ENCODE measurements at places on chromosomes 4 and X. TPM values are rescaled to one million over a fixed set of nuclear protein-coding genes. Genes with fewer than 3 reads are reported as not detected.

Gene RNF175
- total RNA-seq: 0.35 TPM

Gene RHOXF1
- total RNA-seq: not detected

Gene RAB9B
- total RNA-seq: 1.9 TPM

Gene ADH1C
- total RNA-seq: not detected

Gene MSX1
- total RNA-seq: 0.15 TPM

Gene KDR
- 0.30 TPM for total RNA-seq

DNA sequence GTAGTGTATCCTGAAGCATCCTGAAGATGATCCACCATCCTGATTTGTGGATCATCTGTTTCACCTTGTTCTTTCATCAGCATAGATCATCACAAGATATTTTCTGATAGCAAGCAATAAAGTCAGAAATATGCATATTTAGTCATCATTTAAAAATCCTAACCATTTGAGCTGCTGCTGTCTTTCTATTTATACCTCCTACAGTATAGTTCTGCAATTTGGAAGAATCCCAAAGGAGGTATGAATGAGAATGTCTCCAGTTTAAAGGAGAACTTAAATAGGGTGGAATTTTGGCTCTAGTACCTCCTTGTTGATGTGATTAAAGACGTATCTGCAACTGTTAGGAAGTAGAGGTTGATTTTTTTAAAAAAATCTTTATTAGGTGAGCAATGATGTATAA is 7.6 kb downstream of the SLC25A14 start:
- no peak for DNase-seq

GRCh38 chr4:182893047-182893446 is 24.1 kb downstream of the DCTD start:
- no peak for DNase-seq

DNA sequence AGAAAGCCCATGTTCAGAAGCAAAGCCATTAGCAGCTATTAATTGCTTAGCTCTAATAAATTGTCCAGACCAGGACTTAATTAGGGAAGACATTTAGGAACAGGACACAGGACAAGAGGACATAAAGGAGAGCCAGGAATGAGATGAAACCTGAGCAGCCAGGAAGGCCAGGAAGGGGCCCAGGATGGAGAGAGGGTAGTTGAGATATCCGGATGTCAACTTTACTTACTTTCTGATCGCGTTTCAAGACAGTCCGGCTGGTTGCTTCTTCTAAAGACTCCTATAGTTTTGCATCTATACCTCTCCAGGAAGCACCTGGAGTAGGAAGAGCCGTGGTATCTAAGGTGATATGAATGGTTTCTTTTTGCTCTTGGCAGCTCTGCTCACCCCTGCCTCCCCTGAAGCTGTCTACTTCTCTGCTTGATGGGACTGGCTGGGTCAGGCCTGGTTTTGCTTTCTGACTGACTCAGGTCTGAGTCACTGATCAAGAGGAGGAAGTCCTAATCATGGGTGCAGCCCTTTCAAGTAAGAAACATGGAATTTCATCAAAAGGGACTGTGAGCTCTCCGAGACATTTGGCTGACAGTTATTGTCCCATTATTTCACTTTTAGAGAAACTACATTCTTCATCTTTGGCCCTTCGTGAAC is 733.3 kb downstream of the RPA4 start:
- DNase-seq: peak; percentile 76

DNA sequence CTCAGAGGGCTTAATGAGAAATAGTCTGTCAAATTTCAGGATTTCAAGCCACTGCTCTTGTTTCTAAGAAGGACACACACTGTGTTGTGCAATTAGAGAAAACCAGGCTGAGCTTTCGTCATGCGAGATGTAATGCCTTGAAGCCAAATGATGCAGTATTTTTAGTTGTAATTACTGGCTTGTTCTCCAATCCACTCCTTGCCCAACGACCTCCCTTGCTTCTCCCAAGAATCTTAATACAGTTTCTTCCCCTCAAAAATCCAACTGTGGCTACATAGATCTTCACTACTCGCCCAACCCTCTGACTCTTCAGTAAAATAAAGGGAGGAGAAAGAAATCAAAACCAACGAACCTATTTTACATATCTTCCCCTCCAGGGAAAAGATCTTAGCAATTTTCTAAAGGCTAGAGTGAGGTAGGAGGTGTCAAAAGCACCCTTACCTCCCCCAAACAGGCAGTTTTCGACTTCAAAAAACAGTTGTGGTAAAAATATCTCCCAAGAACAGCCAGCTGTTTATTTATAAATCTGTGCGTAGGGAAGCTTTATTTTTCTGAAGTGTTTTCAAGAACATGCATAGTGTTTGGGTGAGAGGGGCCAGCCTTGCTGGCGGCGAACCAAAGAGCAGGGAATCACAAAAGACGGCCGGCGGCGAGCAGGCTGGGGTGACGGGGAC is 68.7 kb downstream of the MGST2 start:
- peak; percentile 72 for DNase-seq

DNA sequence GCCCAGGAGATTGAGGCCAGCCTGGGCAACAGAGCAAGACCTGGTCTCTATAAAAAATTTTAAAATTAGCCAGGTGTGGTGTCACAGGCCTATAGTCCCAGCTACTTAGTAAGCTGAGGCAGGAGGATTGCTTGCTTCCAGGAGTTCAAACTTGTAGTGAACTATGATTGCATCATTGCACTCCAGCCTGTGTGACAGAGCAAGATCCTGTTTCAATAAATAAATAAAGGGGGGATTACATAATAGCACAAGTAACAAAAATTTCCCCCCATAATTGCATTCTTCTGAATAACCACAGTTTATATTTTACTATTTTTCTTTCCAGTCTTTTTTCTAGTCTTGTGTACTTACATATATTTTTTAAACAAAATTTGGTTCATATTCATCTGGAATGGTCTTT is 135.6 kb downstream of the CHIC2 start:
- DNase-seq: peak; percentile 33

- peak; percentile 3 for DNase-seq
Observed at GRCh38 chrX:70960730-70961129, 29.8 kb upstream of the SLC7A3 start.

- DNase-seq: no peak
Observed at GRCh38 chr4:162586266-162586665, 422.5 kb upstream of the FSTL5 start.

DNA sequence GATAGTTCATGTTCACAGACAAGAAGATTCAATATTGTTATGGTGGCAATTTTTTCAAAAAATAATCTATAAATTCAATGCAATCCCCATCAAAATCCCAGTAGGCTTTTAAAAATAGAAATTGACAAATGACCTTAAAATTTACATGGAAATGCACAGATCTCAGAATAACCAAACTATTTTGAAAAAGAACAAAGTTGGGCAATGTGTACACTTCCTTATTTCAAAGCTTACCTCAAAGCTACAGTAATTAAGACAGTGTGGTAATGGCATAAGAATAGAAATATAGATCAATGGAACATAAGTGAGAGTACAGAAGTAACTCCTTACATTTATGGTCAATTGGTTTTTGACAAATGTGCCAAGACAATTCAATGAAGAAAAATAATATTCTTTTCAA is 39.0 kb downstream of the FRMD7 start:
- DNase-seq: no peak

GRCh38 chr4:10123227-10124101 is 6.9 kb upstream of the WDR1 start:
- DNase-seq: peak; percentile 86

DNA sequence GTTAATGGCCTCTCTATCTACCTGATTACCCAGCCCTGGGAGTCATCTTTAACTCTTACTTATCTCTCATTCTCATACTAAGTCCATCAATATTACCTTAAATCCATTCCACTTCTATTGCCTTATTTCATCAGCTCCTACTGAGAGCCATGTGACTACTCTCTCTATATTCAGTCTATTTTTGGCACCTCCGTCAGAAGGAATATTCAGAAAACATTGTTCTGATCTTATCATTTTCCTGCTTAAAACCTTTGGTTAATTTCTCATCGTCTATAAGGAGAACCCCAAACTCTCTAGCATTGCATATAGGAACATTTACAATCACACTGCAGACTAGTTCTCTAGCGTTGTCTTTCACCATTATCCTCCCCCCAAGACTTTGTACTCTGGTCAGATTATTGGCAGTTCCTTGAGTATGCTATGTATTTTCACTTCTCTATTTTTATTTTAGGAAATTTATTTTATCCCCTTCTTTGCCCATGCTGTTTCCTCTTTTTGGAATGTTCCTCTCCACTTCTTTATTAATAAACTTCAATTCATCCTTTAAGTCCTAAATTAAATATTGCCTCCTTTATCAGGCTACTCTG is 13.7 kb upstream of the AMMECR1 start:
- DNase-seq: no peak

- no peak for DNase-seq
Observed at GRCh38 chr4:7052313-7052712, 9.1 kb downstream of the TADA2B start.
